ENCODE measurements at places on chromosomes 12 and 14.

DNA sequence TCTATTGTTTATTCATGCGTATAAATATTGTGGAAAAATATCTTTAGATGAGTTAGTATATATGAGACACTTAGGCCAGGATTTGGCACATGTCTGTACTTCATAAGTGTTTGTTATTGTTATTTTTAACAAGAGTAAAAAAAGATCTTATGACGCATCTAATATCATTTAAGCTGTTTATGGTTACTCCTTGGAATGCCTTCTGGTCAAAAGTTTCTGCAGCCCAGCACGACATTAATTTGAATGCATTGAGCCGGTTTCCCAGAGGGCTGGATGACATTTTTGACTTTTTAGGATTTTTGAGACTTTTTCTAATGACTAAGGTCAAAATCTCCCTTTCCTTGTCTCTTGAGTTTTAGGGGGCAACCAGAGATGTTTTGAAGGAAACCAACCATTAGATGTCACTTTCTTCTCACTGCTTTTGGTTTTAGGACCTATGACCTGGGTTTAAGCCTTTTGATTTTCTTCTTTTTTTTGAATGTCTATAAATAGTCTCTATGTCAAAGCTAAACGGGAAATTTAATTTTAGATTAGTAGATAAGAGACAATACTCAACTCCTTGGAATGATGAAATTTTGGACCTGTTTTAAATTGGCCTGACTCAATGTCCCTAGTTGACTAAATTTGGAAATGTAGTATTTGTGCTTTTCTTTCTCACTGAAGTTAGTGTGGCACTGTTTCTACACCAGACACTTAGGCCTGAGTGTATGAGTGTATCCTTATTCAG, 215.5 kb downstream of the AEBP2 start:
- no peak for DNase-seq

GRCh38 chr12:124395986-124396385, 101.1 kb downstream of the RFLNA start:
- DNase-seq, result no peak

GRCh38 chr14:58801086-58801485, 163.3 kb downstream of the DACT1 start:
- DNase-seq, result no peak

GRCh38 chr14:99229654-99230207, 42.3 kb downstream of the BCL11B start:
- DNase-seq, result no peak

DNA sequence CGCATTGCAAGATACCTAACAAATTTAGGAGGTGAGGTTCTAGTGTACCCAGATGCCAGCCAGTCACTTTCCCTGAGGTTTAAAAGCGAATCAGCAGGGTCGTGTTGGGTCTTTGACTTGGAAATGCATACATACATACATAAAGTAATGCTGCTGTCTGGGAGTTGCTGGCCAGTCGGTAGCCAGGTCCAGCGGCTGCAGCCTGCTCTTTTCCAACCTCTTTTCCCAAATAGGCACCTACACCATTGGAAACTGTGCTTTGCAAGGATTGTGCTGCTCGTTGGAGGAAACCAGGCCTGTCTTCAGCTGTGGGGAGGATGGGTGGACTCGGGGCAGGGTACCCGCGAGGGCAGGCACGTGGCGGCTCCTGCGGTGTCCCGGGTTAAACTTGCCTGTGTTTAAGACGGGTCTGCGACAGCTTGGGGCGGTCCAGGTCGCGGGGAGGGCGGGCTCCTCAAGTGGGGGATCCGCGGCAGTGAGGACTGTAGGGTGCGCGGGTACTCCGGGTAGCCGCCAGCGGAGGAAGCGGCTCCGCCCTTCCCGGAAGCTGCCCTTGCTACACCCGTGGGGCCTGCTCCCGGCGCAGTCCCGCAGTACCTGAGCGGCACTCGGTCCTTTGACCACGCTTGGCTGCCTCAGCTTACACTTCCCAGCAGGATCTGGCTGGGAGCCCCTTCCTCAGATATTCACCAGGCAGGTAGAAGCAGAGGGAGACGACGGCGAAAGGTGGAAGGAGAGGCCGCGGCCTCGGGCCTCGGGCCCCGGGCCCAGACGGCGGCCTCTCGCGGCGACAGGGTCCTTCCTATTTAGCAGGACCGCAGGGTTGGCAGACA, 2.7 kb downstream of the TTC6 start:
- DNase-seq, result no peak

- no peak for DNase-seq
Measured at GRCh38 chr12:14741153-14741552, 44.8 kb upstream of the GUCY2C start.

- DNase-seq, result no peak
Measured at GRCh38 chr12:93784339-93785086, 107.3 kb downstream of the CRADD start.

DNA sequence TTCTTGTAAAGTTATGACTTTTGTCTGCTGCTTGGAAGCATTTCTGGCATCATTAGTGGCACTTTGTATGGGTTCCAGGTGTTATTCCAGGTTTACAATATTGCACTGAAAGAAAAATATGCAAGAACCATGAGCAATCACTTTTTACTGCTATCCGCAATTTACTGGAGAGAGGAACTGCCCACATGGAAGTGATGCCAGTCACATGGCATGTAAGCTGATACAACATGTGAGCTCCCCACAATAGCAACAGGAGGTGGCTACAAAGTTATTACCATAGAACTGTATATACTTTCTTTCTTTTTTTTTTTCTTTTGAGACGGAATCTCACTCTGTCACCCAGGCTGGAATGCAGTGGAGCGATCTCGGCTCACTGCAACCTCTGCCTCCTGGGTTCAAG, 1012.1 kb downstream of the BCL11B start:
- no peak for DNase-seq

- no peak for DNase-seq
Measured at GRCh38 chr14:68892961-68893360, 86.1 kb downstream of the ACTN1 start.

DNA sequence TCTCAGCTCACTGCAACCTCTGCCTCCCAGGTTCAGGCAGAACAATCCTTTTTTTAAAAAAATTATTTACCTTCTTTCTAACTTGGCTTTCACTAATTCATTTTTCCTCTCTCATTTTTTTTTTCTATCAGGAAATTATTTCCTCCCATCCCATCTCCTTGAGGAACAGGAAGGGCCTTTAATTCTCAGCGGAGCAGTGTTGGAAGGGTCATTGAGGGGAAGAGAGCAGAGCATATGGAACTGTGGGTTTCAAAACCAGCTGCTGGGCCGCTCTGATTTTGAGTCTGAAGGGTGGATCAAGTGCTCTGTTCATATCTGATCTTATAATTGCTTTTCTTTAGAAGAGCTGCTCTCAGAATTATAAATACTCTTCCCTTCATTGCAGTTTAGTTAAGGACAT, 29.0 kb downstream of the NUBPL start:
- DNase-seq, result no peak

DNA sequence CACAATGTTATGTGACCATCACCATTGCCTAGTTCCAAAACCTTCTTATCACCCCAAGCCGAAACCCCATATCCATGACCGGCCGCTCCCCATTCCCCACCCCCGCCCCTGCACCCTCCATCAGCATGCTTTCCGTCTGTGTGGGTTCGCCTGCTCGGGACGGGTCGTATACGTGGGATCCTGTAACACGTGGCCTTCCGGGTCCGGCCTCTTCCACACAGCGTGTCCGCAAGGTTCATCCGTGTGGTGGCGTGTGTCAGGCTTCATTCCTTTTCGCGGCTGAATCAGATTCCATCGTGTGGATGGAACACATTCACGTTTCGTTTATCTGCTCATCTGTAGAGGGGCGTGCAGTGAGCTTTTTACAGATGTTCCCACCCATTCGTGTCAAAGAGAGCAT, 41.4 kb downstream of the RIMBP2 start:
- DNase-seq, result no peak

GRCh38 chr12:72271451-72272090, 599 bp upstream of the TRHDE start:
- no peak for DNase-seq

DNA sequence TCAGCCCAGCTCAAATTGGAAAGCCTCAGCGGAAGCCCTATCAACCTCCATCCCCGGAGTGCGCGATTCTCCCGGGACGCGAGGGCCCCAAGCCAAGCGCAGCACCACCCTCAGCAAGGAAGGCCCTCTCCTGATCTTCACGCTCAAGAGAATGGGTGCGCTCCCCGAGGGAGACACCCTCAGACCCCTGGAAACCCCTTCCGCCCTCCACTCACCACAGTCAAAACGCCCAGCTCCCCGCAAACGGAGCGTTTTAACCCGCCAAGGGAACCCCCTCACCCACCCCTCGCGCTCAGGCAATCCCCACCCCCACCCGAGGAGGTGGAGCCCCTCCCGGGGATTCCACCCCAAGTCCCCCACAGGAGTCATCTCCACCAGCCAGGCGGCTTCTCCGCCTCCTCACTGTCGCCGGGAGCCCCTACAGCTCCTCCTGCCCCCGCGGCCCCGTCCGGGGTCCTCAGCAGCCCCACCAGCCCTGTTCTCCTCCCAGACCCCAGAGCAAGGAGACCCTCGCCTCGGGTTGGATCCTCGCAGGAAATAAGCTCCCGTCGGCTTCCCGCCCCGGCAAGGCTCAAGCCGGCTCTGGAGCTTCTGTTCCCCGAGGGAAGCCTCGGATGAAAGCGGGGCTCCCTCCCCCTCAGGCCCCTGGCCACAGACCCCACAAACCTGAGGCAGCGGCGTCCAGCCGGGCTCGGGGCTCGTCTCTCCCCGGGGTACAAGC, 507 bp downstream of the BAZ2A start:
- peak; percentile 23 for DNase-seq

DNA sequence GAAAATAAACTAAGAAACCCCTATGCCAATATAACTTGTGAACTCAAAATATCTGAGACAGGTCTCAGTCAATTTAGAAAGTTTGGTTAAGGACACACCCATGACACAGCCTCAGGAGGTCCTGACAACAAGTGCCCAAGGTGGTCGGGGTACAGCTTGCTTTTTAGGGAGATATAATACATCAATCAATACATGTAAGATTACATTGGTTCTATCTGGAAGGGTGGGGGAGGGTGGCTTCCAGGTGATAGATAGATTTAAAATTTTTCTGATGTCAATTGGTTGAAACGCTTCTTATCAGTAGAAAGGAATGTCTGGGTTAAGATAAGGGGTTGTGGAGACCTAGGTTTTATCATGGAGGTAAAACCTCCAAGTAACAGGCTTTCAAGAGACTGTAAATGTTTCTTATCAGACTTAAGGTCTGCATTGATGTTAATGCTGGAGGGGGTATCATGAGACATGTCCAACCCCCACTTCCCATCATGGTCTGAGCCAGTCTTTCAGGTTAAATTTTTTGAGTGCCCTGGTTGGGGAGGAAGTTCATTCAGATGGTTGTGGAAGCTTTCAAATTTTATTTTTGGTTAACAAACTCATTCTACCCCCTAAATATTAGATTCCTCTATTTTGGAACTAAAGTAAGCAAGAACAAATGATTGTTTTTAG, 82.0 kb upstream of the RASSF8 start:
- no peak for DNase-seq

GRCh38 chr12:104598342-104599271, 141.9 kb downstream of the CHST11 start:
- no peak for DNase-seq

- no peak for DNase-seq
Measured at GRCh38 chr14:67719866-67720265, 18.2 kb downstream of the RDH12 start.

- no peak for DNase-seq
Measured at GRCh38 chr12:51620448-51620847, 29.4 kb downstream of the SCN8A start.

DNA sequence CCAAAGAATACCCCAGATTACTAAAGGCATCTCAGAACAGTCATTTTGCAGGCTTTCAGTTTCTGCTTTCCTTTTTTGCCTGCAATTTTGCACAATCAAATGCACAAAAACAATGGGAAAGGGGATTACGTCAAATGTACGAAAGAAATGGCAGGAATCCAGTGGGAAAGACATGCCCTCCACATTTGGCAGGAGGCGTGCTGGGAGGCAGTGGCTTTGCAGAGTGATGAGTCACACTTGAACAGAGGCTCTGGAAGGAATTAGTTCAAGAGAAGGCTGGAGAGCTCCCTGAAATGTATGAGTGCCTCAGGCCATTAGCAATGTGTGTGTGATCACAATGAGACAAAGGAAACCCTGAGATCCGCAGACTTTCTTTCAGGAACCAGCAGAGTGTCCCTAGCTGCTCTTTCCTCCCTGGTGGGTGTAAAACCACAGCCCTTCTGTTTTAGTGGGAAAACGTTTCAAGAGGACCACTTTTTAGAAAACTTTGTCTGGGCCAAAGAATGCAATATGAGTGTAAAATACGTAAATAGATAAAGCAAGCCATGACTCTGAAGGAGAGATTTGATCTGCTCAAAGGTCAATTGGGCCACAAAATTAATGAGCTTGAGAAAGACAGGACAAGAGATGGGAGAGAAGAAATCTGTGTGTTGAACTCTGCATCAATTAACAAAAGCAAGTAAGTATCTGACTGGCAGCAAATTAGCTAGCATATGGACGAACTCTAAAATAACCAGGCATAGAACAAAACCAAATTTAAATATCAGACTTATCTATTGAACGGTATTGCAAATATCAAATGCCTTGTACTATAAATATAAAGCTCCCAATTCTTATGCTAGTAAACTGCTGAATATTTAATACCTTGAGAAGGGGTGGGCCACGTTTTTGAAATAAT, 155.4 kb upstream of the PDE3A start:
- DNase-seq, result no peak

DNA sequence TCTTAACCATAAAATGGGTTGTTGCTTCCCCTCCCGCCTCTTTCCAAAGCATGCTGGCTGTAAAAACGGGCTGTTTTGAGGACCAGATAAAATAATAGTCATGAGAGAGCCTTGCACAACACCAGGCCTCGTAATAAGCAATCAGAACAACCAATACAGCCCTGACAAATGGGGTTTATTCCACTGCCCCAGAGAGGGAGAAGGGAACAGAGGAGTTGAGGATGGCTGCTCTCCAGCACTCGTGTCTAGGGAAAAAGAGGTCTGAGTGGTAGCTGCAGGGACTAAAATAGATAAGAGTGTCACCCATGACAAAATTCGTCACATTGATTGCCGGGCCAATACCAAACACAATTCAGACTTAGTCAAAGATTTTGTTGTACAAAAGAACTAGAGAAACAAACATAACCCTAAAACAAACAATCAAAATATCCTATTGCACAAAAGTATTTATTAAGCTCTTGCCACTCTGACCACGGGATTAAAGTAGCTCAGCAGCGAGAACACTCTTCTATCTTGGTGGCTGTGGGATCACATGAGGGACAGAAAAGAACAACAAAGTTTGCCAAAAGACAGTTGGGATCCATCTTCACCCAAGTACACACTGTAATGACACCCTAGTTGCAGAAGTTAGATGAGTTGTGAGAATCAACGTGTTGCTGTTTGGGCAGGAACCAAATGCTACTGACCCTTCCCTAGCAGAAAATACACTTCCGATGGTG, 188.0 kb downstream of the FOXN3 start:
- no peak for DNase-seq

GRCh38 chr12:39429809-39430208, 13.1 kb downstream of the KIF21A start:
- DNase-seq, result no peak

- DNase-seq, result no peak
Measured at GRCh38 chr12:121448771-121449315, 48.9 kb downstream of the RNF34 start.
